ENCODE measurements at places on chromosomes 3 and 15.

GRCh38 chr3:107493134-107493533, 29.6 kb upstream of the BBX start:
- no peak for DNase-seq

DNA sequence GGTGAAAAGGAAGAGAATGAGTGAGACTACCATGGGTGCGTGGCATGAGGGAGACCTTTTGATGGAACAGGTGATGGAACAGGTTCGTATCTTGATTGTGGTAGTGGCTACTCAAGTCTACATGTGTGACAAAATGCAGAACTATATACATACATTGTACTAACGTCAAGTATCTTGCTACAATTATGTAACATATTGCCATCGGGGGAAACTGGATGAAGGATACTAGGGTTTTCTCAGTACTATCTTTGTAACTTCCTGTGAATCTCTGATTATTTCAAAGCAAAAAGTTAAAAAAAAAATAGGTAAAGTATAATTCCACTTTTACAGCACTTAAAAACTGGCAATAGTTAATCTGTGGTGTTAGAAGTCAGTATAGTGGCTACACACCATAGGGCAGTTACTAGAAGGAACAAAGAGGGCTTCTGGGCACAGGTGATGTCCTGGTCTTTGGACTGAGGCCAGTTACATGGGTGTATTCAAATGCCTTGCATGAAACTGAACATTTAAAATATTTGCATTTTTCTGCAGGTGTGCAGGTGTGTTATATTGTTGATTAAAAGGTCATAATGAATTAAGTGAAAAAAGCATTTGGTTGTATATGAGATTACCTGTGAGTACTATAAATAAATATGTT, 61.4 kb downstream of the LRRK1 start:
- DNase-seq = no peak

DNA sequence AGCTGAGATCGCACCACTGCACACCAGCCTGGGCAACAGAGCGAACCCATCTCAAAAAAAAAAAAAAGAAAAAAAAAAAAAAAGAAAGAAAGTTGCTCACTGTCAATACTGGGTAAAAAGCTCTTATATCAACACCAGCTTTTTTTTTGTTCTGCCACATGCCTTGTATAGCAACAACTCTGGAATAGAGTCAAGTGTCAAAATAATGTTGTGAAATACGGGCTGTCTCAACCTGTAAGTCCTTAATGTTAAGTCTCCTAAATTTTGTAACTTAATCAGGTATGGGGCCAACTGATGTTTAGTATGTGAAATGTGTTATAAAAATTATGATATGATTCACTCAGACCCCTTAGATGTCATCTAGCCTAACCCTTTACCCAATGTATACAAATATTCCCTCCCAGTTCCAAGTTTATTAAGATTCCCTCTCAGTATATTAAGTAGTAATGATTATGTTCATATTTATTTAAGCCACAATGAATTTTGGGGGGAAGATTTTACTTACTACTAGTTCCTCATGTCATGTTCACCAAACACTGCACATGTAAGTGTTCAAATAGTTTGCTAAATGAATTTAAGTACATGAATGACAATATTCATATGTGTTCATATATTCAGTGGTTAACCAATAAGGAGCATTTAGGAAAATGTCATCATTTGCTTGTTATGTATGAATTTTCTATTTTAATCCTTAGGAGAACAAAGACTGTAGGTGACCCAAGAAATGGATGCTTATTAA, 52.2 kb downstream of the GPR160 start:
- no peak for DNase-seq

DNA sequence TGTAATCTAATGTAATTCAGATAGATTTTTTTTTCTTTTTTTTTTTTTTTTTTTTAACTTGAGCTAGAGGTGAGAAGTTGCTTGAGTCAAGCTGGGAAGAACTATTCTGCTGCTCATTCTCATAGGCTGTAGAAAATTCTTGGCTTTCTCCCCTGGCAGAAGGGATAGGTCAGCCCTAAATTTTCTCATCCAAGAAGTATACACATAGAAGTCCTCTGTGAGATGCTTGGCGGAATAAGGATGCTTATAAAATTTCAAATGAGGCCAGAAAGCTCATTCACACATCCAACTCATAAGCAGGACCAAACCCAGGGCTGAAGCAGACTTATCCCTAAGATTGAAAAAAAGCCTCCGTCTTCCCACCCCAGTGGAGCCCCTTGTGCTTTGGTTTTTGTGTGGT, 572.5 kb downstream of the SQOR start:
- DNase-seq = no peak

- no peak for DNase-seq
These were observed 41.3 kb downstream of the GLDN start for GRCh38 chr15:51382787-51383186.

DNA sequence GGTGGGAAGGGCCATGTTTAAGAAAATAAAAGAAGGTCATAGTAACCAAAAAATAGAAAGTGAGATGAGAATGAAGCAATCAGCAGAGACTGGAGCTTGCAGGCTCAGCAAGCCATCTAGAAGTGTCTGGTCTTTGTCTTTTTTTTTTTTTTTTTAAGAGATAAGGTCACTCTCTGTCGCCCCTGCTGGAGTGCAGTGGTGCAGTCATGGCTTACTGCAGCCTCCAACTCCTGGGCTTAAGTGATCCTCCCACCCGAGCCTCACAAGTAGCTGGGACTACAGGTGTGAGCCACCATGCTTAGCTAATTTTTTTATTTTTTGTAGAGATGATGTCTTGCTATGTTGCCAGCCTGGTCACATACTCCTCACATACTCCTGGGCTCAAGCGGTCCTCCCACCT, 36.2 kb downstream of the GXYLT2 start:
- DNase-seq = no peak

GRCh38 chr3:191743283-191743682, 282.3 kb downstream of the PYDC2 start:
- no peak for DNase-seq

- DNase-seq = no peak
These were observed 1.4 kb downstream of the MAPK6 start for GRCh38 chr15:52020221-52021085.

GRCh38 chr3:141699324-141699723, 38.8 kb upstream of the RNF7 start:
- no peak for DNase-seq

- DNase-seq = no peak
These were observed 41.0 kb downstream of the MCTP2 start for GRCh38 chr15:94272251-94272898.

- DNase-seq = no peak
These were observed 145.0 kb downstream of the NEK10 start for GRCh38 chr3:27224197-27224596.

DNA sequence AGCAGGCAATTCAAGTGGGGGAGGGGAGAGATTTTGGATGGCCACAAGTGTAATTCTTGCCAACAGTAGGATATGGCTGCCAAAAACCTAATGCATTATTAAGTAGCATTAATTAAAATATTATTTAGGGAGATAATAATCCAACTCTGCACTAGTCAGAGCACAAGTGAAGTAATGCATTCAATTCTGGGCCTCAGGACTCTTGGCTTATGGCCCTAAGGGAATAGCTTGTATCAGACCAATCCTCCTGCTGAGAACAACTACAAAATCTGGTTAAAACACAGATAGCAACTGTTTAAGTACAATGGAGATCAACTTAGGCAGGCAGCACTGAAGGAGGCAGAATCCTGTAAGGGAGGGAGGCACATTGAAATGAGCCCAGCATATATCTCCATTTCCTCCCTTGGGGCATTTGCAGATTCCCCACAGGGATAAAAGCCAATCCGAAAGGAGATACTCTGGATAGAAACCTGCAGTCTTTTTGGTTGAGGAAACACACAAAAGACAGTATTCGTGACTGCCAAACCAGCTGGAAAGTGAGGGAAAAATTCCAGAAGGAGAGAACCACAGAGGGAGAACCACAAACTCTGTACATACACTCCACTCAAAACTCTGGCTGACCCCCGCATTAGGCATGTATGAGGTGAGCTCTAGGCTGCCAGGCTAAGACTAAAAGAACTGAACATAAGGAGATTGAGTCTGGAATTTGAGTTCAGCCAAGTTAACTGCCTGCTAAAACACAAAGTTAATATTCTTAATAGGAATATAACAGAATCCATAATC, 57.4 kb downstream of the ETFA start:
- DNase-seq = no peak

DNA sequence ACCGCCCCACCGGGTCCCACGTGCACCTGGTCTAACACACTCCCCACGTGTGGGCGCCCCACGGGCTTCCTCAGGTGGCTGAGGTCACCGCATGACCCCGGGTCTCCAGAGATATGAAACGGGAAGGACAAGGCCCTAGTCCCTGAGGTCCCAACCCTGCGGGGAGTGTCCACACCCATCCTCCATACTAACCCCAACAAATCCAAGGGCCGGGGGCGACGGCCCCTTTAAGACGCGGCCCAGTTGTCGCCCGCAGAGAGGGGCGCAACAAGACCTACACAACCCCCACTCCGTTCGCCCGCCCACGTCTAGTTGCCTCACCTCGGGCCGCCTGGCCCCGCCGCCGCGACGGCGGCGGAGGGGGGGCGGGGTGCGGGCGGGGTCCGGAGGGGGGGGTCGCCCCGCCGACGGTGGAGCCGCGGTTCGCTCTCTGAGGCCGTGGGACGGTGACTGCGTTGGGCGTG, 396 bp downstream of the INO80 start:
- no peak for DNase-seq

DNA sequence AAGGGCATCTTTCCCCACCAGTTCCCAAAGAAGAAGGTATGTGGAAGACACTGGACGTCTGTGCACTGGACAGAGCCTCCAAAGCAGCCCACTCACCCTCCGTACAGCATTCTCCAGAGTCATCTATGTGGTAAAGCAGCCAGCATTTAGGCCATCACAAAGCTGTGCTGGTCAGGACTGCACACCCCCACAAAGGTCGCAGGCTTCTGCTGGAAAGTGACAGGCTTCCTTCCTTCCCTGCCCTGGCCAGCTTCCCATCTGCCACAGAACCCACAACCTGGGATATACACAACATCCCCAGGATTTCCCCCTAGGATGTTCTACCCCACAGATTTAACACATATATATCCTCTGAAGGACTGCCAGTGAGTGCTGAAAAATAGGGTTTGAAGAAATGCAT, 64.6 kb upstream of the GALNT15 start:
- DNase-seq = no peak

- no peak for DNase-seq
These were observed 1.4 kb downstream of the EPHB1 start for GRCh38 chr3:134796281-134797056.

DNA sequence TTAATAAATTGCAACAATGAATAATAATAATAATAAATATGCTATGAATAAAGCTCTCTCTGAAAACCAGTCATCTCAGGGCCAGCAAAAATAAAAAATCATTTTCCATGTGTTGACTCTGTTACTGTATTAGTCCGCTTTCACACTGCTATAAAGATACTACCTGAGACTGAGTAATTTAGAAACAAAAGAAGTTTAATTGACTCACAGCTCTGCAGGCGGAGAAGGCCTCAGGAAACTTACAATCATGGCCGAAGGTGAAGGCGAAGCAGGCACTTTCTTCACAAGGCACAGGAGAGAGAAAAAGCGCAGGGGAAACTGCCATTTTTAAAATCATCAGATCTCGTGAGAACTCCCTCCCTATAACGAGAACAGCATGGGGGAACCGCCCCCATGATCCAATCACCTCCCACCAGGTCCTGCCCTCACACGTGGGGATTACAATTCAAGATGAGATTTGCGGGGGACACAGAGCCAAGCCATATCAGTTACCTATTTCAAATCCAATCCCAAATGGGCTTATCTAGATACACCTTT, 224.1 kb downstream of the IGSF11 start:
- DNase-seq = no peak

DNA sequence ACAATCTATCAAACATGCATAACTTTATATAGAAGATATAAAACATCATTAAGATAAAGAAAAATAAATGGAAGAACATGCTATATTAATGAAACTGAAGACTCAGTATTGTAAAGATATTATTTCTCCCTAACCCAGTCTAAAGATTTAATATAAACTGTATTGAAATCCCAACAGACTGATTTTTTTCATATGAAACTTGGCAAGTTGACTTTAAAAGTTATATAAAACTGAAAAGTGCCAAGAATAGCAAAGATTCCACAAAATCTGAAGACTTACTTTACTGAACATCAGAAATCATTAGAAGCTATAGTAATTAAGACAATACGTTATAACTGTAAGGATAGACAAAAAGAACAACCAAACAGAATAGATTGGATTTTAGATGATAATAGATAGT, 531.3 kb upstream of the MCTP2 start:
- DNase-seq = no peak

- DNase-seq = no peak
These were observed 302.0 kb downstream of the EDEM1 start for GRCh38 chr3:5489536-5489935.

DNA sequence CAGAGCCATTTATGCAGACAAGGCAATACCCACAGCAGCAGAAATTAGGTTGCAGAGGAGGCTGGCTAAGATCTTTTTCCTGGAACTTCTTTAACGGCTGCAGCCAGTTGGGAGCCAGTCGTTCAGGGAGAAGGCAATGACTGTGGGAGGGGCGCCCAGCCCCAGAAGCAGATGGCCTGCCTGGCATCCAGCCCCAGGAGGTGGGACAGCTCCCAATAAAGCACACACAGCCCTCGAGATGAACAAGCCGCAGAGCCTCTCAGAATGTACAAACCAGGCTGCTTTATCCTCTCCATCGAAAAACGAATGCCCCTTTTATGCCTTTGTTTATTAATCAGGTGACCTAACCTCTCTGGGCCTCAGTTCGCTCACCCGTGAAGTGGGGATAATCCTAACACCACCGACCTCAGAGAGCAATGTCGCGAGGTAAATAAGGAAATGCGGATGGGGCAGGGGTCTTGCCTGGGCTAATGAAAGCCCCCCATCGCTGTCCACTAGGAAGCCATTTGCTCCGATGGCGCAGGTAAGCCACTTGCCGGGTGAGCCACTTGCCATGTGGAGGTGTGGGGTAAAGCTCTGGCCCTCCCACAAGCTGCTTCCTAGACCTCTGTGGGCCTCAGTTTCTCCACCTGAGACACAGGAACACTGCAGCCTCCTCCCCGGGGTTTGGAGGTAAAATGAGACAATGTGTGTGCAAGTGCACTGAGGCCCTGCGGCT, 35.8 kb downstream of the MGLL start:
- peak; percentile 91 for DNase-seq

DNA sequence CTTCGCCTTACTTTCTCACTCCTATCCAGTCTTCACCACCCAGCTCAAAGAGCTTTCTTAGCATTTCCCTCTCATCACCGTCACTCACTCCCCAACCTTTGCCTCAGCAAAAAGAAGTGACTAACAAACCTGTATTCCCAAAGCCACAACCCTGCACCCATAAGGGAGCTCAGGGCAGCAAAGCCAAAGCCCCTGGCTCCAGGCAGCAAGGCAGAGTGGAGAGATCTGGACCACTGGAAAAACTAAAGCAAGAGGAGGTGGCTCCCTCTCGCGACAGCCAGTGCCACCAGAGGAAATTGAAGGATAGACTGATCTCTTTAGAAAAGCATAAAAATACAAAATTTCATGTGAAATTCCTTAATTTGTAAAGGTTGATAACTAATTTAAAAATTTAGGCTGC, 25.1 kb upstream of the CDCP1 start:
- DNase-seq = no peak

- no peak for DNase-seq
These were observed 20.0 kb downstream of the SHF start for GRCh38 chr15:45167631-45168205.

- DNase-seq = no peak
These were observed 194.1 kb downstream of the ROBO2 start for GRCh38 chr3:77234004-77234403.

GRCh38 chr15:74315626-74316025, 51.8 kb downstream of the CYP11A1 start:
- no peak for DNase-seq

Measured in right forelimb (tissue), 1 donor.